ENCODE measurements at places on chromosomes 5 and 9.
A peak's percentile ranks its signal among the peaks of the same experiment; 100 is the strongest.

DNA sequence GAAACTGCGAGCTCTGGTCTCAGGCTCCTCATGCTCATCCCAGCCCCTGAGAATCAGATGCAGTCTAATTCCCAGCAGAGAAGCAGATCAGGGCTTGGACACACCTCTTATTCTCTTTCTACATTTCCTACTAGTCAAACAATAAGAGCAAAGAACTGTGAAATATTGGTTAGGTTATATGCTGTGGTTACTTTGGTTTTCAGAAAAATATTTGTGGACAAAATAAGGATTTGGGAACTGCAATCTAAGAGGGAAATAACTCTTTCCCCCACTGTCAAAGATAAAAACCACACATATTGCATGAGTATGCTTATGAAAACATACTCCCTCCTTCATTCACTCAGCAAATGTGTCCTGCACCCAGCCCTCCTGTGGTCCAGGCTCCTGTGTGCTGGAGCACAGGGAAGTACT is 164.5 kb upstream of the S1PR3 start:
- peak; percentile 84 for DNase-seq

DNA sequence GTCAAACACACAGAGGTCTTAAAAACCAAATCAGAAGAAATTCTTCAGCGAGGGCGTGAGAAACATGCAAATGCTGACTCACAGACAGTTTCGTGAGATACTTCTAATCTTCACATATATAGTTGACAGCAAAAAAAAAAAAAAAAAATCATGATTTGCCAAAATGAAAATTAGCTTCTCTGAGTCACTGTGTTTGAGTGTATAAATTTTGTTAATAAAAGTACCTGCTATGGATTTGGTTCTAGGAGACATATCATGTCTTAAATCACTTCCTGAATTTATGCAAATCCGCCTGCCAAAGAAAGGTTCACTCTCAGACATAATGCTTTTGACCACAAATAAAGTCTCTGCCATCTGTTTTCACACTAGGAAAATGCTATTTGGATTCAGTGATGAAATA is 114.3 kb downstream of the SLC1A3 start:
- DNase-seq, result no peak

- DNase-seq, result no peak
Measured at GRCh38 chr5:12177225-12177624, 273.0 kb upstream of the CTNND2 start.

DNA sequence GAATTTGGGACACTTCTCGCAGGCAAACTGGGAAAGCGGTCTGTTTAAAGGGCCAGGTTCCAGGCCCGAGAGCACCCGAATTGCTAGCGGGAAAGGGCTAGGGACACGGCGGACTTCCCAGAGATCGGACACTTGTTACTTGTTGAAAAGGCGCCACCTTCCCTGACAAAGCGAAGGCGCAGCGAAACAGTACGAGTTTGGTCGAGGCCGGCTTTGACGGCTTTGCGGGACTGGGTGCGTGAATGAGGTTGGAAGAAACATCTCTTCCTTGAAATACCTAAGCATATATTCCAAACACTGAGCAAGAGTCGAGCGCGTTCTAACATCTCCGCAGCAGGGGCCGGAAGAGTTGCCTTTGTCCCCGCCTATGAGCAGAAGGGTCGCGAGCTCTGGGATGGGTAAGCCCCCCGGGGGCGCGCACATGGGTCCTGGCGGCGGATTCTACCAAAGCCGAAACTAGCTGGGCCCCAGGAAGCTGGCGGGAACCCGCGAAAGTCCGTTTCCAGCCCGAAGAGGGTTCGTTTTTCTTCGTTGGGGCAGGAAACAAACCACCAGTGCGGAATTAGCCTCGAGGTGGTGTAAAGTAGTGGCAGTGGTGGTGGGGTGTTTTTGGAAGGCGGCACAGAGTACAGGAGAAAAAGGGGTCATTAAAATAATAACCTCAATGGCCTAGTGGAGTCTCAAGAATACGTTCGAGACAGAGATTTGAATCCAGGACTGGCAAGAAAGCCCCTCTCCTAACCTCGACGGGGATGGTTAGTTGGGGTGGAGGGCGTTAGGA is 1.5 kb downstream of the GDNF start:
- DNase-seq, result no peak

DNA sequence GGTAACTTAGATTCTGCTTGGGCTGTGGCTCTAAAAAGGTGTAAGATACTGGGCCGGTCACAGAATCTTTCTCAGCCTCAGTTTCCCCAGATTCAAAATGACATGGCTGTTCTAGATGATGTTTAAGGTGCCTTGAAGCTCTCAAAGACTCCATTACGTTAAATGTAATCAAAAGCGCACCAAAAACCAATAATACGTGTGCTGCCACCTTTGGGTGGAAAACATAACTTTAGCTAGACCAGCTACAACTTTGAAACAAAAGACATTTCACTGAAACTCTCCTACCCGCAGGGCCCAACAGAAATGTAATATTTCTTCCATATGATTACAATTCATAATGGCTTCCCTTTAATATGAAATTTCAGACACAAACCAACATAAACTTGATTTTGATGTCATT is 35.0 kb upstream of the PCSK5 start:
- DNase-seq, result no peak

DNA sequence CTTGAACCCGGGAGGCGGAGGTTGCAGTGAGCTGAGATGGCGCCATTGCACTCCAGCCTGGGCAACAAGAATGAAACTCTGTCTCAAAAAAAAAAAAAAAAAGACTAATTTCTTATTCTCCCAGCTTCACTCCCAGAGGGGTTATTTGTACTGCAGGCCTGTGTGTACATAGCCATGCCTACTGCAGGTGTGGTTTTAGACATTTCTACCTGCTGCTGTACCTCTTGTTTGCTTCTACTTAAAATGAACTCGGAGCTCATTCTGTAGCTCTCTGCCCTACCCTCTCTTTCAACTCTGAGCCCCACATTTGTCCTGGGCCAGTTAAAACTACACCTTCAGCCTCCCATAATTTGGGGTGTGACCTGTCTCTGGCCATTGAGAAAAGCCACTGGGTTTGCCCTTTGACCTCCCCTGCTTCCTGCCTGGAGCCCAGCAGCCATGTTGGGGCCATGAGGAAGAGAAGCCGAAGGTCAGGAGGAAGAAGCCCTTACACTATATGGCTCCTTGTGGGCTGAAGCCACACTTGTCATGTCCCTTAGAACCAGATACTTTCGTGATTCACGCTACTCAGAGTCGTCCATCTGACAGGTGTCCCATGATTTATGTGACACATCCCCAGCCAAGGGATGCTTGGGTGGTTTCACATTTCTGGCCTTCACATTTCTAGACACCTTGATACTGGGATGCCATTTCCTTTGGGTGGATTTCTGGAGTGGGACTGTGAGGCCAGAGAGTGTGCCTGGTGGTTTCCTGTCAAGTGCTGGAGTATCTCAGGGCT is 9.4 kb upstream of the CARD19 start:
- DNase-seq, result no peak

GRCh38 chr9:86337469-86338108 is 16.6 kb downstream of the TUT7 start:
- DNase-seq, result no peak

- no peak for DNase-seq
Measured at GRCh38 chr5:103993031-103993430, 430.4 kb upstream of the NUDT12 start.

GRCh38 chr9:77743386-77743785 is 95.3 kb upstream of the GNA14 start:
- DNase-seq, result peak; percentile 27

DNA sequence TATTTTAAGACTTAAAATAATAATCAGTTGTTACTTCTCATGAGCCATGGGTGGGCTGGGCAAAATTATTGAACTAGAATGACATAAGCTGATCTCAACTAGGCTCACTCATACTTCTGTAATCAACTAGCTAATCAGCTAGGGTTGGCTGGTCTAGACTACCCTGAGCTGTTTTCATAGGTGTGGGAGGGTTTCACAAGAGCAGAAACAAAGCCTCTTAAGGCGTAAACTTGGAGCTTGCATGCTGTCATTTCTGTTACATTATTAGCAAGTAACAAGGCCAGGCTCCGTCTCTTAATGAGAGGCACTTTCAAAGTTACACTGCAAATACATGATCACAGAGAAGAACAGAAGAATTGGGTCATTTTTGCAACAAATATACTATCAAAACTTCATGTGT is 57.2 kb upstream of the GHR start:
- DNase-seq, result no peak

DNA sequence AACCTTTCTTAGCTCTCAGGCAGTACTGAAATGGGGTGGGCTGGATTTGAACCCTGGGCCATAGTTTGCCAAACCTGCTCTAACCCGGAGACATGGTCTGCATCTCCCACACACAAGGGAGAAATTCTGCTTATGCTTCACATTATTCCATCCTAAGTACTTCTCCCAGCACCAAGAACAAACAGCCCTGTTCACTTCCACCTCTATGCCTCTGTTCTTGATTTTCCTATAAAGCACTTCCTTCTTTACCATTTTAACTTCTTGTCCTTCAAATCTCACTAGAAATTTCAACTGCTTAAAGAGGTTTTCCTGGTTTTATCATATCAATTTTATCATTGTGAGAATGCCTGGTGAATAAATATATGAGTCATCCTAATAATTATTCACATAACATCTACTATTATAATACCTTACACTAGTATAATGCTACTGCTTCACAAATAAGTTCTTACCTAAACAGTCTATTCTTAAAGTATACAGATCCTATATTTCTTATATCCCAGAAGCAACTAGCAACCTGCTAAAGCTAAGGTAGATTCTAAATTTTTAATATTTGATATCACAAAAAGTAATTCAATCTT is 12.7 kb downstream of the FEM1C start:
- no peak for DNase-seq

DNA sequence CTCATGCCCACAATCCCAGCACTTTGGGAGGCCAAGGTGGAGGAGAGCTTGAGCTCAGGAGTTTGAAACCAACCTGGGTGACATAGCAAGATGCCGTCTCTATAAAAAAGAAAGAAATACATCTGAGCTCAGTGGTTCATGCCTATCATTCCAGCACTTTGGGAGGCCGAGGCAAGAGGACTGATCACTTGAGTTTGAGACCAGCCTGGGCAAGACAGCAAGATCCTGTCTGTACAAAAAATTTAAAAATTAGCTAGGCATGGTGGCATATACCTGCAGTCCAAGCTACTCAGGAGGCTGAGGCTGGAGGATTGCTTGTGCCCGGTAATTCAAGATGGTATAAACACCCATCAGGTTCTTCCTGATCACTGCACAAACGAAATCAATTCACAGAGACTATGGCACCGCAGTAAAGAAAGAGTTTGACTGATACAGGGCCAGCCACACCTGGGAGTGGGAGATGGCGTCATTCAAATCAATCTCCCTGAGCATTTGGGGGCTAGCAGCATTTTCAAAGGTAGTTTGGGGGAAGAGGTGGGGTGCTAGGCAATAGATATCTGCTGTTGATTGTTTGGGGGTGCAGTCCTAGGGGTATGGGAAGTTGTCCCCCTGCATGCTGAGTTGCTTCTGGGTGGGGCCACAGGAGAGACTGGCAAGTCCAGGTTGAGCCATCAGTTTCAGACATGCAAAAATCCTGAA is 169.2 kb downstream of the TTC39B start:
- DNase-seq, result no peak

DNA sequence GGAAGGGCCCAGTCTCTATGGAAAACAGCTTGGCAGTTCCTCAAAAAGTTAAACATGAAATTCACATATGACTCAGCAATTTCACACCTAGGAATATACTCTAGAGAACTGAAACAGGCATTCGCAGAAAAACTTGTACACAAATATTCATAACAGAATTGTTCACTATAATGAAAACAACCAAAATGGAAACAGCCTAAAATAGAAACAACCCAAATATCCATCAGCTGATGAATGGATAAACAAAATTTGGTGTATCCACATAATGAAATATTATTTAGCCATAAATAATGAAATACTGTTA is 4.8 kb upstream of the GPR150 start:
- no peak for DNase-seq

GRCh38 chr9:127163409-127163808 is 41.0 kb upstream of the ANGPTL2 start:
- DNase-seq, result peak; percentile 43

- DNase-seq, result peak; percentile 11
Measured at GRCh38 chr5:9898319-9898718, 268.2 kb upstream of the TAS2R1 start.

DNA sequence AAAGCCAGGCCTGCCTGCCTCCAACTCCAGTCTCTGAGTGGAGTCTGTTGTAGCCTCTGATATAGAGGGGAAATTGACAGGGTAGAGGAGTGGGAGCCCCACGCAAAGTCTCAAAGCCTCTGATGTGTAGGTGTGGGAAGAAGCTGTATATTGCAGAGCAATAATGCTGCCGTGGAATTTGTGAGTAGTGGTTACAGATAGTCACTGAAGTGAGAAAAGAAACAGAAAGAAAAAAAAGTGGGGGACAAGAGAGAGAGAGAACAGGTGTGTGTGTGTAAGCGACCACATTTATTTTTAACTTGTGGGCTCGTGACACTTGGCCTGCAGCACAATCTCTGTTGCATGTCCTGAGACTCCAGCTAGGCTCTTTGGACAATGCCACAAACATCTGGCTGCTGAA is 227.8 kb downstream of the NSG2 start:
- DNase-seq, result no peak

- DNase-seq, result no peak
Measured at GRCh38 chr9:126956917-126957686, 42.5 kb downstream of the RALGPS1 start.

DNA sequence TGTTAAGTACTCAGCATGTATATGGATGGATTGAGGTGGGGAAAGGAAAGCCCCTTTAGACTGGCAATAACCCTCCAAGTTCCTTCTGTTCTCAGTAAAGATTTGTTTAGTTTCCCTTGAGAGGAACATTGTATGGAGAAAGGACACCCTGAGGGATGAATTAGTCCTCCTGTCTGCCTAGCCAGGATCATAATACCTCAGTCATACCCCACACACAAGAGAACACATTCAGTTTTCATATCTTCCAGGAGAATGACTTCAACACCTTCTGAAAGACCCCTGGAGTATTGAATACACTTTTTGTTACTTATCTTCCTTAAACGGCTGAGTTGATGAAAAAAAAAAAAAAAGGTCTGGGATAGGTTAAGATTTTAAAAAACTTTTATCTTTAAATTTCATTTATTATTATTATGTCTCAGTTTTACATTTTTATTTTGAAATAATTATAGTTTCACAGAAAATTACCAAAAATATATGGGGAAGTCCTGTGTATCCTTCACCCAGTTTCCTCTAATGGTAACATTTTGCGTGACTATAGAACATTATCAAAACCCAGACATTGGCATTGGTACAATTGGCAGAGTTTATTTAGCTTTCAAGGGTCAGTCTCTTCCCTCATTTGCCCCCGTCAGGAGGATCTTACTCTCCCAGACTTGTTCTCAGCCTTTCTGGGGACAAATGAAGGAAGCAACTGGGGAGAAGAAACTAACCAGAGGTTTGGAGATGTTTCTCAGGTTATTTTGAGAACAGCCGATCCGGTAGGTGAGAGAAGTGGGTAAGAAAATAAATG is 88.0 kb downstream of the ACTBL2 start:
- DNase-seq, result no peak

- DNase-seq, result no peak
Measured at GRCh38 chr5:157513182-157513581, 53.2 kb downstream of the NIPAL4 start.
